ENCODE measurements at places on chromosomes 6 and 20.

GRCh38 chr6:105981002-105981887, 104.9 kb upstream of the PRDM1 start:
- DNase-seq = no peak

GRCh38 chr6:146295695-146296094, 247.9 kb upstream of the RAB32 start:
- DNase-seq = no peak

DNA sequence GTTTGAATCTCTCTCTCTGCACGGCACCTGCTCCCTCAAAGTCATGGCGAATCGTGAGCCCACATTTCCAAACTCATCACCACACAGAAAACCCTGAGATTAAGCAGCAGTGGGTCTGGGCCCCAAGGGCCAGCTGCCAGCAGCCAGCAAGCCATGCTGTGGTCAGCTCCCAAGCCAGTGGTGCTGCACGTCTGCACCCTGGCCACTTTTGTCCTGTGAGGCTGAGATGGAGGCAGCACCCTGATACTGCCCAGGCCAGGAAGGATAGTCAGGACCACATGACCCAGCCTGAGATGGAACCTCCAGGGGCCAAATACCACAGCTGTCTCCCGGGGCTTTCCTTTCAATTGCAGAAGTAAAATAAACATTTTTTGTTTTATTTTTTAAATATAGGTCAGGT, 93.9 kb downstream of the PRND start:
- no peak for DNase-seq

GRCh38 chr6:44649365-44650025, 262.0 kb downstream of the CDC5L start:
- no peak for DNase-seq

- DNase-seq = no peak
Observed at GRCh38 chr6:117481278-117481925, 1.1 kb upstream of the DCBLD1 start.

- DNase-seq = no peak
Observed at GRCh38 chr6:13830803-13831202, 16.4 kb upstream of the MCUR1 start.

DNA sequence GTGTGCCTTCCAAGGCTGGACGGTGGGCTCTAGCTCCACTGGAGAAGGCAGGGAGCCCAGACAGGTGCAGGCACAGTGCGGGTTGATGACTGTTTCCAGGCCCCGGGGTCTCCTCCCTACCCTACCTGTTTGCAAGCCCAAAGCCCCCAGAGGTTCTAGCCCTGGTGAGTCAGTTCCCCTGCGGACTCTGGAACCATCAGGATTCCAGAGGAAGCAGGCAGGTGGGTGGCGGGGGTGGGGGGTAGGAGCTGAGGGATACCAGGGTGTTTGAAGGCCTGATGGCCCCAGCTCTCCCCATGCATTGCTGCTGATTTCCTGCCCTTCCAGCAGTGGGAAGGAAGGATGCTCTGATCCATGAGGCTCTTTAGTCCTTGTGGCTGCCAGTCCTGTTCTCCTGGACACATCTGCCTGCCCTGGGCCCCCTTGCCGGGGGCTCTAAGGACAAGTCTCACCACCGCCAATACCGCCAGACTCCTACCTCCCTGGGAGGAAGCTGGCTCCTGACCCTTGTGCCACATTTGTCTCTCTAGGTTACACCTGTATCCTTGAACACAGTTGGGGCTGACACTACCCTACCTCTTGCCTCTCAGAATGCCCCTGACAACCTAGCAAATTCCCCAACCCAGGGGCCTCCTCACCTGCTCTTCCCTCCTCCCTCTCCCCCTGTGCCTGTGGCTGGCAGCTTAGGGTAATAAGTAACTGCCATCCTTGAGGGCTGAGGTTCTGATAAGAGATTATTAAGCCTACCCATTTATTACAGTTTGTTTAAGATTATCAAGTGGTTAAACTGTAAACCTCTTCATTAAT, 21.7 kb downstream of the KCNK5 start:
- no peak for DNase-seq

- DNase-seq = no peak
Observed at GRCh38 chr20:59770270-59770669, 163.2 kb downstream of the SYCP2 start.

GRCh38 chr6:62285612-62286469, at the start of gene KHDRBS2:
KHDRBS2 (minus strand) TSS chr6:62286225.
- DNase-seq = no peak

DNA sequence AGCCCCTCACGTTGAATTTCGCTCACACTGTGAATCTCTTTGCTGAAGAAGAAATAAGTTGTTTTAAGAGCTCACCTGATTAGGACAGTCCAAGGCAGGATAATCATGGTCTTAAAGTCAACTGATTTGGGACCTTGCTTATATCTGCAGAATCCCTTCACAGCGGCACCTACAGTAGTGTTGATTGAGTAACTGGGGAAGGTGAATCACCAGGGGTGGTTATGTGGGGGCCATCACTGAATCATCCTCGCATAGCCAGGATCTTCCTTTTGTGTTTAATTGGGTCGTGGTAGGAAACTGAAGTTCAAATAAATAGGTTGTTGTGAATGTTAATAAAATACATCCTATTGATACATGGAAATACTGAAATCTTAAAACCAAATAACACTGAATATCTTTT, 20.2 kb upstream of the MICA start:
- DNase-seq = peak; percentile 6

DNA sequence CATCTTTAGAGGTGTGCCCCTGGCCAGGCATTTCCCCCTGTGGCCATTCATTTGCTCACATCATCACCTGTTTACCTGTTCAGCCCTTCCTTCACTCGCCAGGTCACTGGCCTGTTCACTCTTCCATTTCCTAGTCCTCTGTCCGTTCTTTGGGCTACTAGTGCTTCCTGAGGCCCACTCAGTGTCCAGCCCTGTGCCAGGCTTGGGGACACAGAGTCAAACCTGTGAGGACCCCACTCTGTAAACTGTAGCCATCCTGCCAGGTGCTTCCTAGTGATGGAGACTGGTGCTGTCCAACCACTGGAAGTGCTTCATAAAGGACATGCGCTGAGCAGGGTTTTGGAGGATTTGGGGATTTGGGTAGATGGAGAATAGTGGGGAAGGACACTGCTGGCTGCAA, 3.5 kb downstream of the DLGAP4 start:
- DNase-seq = no peak

DNA sequence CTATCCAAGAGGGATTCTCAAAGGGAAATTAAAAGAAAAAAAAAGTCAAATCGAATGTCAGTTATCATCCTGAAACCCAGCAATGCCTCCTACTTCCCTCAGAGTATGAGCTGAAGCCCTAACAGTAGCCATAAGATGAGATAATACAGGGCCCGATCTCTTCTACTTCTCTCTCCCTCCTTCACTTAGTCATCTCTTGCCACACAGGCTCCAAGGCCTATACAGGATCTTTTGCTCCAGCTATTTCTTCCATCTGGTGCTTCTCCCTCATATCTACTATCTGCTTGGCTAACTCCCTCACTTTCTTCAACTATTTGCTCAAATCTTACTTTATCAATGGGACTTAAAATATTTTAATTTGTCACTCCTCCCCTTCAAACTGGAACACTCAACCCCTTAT, 215.3 kb downstream of the RNGTT start:
- no peak for DNase-seq

DNA sequence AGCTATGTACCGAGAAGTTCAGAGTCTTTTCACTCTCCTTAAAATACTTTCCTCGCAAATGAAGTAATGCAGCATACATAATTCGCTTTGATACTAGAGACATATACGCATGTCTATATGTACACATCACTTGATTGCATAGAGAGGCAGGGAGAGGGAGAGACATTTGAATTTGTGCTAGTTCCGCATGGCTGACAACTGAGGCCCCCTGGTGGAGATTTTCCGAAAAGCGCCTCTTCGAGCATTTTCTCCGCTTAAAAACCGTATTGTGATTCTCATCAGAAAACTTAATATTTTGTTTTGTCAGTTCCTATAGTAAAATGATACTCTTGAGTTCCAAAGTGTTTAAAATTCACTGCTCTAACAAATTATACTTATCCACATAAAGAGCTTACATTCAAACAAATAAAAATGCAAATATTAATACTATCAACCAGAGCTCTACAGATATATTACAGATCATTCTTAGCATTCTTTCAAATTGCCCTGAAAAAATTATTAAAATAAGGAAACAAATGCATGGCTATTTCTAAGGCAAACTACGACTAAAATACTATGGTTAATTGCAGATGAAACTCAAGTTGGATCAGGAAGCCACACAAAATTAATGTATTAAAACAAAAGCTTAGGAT, 637 bp downstream of the MYLK4 start:
- DNase-seq = peak; percentile 50

DNA sequence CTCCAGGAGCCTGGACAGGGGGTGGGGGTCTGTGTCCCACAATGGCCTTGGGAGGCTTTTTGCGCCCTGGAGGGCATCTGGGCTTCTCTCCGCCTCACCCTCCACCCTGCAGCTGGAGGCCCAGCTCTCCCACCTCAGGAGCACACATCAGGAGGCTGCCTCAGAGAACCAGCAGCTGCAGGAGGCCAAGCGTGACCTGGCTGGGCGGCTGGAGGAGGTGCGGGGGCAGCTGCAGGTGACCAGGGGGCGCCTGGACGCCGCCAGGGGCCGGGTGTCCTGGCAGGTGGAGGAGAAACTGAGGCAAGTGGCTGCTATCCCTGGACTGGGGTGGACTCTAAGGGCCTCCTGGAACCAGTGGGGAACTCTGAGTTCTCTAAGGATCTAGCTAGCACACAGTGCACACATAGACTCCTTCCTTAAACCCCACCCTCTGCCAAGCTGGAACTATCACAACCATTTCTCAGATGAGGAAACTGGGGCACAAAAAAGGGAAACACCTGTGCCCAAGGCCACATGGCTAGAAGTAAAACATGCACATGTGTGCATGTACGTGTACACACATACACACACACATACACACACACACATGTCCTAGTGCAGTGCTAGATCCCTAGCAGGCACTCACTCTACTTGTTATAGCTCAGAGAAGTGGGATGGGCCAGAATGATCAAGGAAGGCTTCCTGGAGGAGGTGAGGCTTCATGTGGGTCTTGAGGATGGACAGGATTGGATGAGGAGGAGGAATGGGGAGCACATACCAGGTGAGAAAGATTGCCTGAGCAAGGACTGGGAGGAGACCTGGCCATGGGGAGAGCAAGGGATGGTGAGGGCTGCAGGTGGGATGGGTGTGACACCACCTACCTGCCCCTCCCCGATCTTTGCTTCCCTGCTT, 22.9 kb downstream of the RAB44 start:
- DNase-seq = no peak

DNA sequence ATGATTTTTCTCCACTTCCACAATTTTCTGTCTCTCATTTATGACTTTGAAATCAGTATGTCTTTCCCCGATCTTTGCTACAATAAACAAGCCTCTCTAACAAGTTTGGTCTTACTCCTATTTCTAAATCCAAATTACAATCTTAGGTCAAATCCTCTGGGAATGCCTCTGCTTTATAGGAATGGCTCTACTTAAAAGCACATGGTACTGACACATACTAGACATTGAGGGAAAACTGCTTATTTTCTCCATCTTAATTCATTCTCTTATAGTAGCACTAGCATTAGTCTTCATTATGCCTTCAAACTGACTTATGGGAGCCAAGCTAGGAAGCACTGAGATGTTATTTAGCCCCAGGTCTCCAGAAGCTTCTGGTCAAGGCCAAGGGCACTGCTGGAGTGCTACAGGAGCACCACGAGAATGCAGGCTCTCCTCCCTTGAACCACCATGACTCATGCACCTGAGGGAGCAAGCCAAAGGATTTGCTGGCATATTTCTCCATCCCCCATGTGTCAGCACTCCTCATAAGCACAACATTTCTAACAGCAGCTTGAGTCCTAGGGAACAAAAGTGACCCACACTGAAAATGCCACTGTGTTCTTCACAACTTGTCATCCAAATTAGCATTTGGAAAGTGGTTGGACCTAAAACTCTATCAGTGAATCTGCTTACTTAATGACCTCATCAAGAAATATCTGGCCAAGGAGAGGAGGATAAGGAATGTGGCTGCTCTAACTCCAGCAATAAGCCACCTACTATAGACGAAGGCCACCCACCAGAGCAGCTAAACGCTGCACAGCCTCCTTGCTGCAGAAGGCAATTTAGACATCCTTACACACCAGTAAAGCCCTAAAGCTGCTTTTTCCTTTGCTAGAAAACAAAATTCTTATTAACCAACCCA, 156.8 kb upstream of the KCNQ5 start:
- no peak for DNase-seq

DNA sequence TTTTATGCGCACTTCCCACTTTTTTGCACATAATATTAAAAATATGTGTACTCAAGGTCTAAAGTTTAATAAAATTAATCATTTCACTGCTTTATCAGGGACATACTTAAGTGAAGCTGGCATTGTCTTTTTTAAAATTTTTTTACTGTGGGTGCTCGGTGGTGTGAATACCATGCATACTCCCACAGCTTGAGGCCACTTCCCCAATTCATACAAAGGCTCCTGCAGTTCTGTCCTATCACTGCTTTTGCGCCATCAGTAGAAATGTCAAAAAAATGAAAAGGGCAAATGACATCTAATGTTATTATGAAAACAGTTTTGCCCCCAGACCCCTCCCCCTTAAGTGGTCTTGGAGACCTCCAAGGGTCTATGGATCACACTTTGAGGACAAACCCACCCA, 464.1 kb upstream of the ARID1B start:
- DNase-seq = no peak

DNA sequence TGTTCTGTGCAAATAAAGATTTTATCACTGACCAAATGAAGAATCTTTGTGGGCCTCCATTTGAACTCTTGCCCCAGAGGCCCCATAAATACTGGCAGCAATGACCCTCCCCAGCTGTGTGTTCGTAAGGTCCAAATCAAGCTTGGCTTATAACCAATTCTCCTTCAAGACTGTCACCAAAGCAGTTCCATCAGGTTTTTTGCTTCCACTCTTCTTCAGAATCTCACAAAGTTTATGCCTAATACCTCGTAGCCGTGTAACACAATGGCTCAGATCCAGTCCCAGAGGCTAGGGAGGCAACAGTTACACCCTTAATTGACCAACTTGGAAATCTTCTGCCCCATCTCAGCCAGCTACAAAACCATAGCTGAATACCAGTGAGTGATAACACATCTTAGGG, 120.5 kb downstream of the HIVEP2 start:
- no peak for DNase-seq

GRCh38 chr6:45433533-45434380, 56.0 kb upstream of the SUPT3H start:
- DNase-seq = no peak

DNA sequence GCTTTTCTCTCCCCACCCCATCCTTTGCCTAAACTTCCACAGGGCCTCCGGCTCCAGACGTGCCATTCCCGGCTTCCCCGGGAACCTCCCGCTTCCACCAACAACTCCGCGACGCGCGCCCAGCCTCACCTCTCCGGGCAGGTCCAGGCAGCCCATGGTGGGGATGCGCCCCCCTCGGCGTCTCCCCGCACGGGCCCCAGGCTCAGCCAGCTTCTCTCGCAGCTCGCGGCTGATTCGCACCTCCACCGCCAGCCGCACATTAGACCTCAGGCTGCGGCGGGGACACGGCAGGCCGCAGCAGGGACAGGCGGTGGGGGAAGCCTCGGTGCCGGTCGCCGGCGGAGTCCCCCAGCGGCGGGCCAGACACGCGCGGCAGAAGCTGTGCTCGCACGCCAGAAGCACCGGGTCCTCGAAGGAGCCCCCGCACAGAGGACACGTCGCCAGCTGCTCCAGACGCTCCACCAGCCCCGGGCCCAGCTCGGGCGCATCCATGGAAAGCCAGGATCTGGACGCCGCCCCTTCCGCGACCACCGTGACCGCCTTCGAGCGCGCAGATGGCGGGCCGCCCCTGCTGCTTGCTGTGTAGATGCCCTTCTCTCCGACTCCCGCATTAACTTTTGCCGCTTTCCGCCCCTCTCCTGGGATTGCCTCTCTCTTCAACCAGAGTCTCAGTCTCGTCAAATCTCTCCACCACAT, at the start of gene RNF39:
RNF39 (minus strand) TSS at position 676 of the 696 bp plus-strand sequence; CDS start at position 492, 184 bp downstream.
- DNase-seq = no peak

Data from stimulated activated CD4-positive, alpha-beta T cell treated with anti-CD3 and anti-CD28 coated beads, Interleukin-12 subunit alpha, Interleukin-12 subunit beta, amount 100 ng/mL, for 48 hours (primary cell).